ENCODE measurements at places on chromosomes 4 and X.

- DNase-seq: no peak
Observed at GRCh38 chrX:71992711-71993110, 82.1 kb downstream of the NHSL2 start.

DNA sequence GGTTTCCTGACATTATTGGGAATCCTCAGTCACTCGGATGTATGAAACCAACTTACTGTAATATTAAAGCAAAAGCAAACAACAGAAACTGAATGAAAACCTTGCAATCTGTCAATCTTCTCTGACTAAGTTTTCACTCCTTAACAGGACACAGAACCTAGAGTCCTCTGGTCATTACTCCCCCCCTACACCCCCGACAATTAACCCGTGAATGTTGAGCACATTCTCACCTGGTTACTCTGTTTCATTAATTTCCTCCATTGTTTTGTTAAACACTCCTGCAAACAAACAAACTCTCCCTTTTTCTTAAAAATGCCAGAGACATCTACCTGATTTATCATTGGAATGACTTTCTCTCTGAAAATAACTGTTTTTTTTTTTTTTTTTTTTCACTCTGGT, 469.0 kb upstream of the PRKX start:
- DNase-seq: no peak

DNA sequence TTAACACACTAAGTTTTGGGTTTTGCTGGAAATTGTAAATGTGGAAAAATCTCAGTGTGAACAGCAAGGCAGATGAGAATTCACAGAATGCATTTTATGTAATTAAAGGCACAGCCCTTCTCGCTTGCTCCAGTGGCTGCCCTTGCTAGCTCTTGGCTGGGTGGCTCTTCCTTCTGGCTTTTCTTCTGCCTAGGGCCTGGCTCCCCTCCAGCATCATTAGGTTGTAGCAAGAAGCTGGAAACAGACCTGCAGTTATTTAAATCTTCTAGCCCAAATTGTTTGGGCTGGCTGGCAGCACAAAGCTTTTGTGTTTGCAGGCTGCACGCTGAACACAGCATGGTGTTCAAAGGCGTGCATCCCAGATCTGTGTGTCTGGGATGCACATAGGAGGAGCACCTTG, 56.5 kb downstream of the LIMCH1 start:
- no peak for DNase-seq

GRCh38 chr4:163384434-163384833, 40.7 kb downstream of the NPY5R start:
- DNase-seq: no peak

DNA sequence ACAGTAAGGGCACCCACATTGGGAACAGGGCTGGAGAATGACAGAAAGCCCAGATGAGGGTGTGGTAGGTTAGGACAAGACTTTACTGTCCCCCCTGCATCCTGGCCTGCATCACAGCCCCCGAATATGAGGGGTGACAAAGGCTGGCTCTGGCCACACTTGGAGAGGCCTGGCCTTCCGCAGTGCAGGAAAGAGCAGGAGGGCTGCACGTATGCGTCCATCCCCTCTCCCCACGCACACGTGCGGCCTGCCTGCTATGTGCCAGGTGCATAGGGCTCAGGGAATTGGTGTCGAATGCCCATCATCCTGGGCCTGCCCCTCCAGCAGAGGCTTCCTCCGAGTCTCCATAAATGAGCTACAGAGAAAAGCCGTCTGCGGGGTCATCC, 80.5 kb downstream of the ABLIM2 start:
- no peak for DNase-seq

DNA sequence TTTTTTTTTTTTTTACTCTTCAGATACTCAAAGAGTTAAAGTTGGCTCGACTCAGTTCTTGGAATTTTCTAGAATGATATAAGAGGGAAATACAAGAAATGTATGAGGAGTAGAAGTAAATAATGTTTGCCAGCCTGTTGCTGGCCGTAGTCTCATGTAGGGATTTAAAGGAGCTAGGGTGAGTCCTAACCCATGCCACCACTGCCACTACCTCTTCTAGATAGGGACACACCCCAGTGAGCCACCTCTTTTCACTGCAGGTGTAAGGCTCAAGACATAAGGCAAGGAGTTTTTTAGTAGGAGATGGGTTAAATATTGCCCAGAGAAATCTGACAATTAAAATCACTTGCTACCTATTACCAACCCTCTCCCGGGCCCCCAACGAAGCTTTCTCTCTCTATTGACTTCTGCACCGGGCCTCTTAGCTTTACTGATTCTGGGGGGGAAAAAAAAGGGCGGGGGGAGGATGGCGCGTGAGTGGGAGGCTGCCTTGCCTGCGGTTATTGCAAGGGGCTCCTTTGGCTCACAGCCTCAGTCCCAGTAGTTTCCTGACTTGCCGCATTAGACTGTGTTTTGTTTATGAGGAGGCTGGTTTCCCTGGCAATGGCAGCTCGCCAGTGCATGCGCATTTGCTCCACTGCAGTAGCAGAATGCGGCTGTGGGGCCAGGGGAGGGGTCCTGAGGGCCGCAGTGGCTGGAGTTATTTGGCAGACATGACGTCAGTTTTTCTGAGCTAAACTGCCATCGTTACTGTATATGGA, 3.0 kb downstream of the LINC00632 start:
- peak; percentile 0 for DNase-seq

- DNase-seq: peak; percentile 40
Observed at GRCh38 chrX:149825424-149825823, 43.7 kb downstream of the MAGEA9 start.

- peak; percentile 13 for DNase-seq
Observed at GRCh38 chrX:106894392-106894909, 8.7 kb downstream of the RIPPLY1 start.

DNA sequence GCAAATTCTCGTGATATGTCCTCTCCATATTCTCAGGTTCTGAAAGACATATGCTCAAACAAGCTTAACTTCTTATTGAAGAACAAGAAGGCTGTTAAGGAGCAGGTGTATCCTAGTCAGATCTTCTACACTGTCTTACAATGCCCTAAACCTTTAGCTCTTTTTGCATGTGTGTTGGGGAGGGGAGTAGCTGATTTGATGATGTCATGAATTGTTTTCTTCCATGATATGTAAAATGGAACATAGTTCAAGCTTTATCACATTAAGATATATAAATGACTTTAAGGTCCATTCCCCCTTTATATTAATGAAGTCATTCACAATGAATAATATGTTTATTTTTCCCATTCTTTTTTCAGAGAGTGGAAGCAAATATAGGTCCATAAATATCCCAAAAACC, 332.5 kb upstream of the FAM241A start:
- DNase-seq: no peak

GRCh38 chr4:86432559-86433134, 72.8 kb upstream of the MAPK10 start:
- no peak for DNase-seq

DNA sequence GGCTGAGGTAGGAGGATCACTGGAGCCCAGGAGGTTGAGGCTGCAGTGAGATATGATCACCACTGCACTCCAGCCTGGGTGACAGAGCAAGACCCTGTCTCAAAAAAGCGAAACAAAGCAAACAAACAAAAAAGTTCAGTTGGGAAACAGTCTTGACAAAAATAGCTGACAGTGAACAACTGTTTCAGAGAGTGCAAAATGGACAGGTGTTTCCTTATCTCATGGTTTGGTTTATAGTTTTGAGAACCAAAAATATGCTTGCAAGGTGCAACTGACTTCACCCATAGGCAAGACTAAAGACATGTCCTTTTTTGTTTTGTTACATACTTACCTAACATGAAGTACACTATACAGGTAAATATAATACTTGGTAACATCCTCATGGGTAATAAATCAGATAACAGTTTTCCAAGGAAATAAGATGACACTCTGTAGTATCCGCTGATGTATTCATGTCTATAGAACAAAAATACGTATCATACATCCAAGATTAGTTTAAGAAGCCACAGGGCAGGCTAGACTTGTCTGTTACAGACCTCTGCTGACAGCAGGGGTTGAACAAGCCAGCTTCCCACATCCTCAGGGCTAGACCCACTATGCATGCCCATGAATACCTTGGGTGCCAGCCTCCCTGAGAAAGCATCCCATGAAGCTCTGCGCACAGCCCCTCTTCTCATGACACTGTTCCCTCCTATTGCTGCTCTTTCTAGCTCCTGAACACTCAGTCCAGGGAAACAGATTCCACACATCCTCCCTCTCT, 59.3 kb downstream of the ABCG2 start:
- DNase-seq: no peak

DNA sequence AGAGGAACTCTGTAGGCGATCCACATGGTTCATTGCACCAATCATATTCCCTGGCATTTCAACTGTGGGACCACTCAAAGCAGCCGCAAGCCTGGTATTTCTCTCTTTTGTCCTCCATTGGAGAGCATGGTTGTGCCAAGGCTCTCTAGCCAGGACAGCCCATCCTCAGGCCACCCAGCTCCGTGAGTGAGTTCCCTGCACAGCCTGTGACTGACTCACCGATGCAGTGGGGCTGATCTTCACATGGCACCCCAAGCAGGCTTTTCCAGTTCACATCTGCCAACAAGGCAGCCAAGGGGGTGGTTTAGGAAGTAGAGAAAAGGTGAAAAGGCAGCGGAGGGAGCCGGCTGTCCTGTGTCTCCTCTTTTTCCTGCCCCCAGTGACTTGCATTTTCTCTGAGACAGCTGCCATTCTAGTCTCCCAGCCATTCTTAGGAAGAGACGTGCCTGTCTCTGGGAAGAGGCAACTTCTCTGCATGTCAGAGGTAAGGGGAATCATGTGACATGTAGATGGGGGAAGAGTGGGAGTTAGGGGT, 69.2 kb downstream of the MID1IP1 start:
- no peak for DNase-seq
